ENCODE measurements at places on chromosomes 13 and 19.

DNA sequence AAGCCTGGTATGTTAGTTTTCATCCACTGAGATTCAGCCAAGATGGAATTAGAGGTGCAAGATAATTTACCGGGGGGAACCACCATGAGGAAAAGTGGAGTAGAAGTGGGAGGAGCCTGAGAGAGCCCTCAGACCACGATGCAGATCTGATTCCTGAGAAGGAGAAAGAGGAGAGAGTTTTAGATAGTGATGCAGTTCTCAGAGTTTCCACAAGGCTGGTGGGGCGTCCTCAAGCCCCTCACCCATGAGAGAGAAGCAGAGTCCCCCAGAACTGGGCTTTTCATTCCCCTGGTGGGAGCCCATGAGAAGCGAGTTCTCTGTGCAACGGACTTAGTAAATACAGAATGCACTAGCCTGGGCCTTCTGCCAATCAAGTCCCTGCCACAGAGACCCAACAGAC lies 18.1 kb downstream of the CEACAM5 start:
- DNase-seq: no peak

- no peak for DNase-seq
Measured at GRCh38 chr19:281156-281853, 9.9 kb downstream of the PLPP2 start.

DNA sequence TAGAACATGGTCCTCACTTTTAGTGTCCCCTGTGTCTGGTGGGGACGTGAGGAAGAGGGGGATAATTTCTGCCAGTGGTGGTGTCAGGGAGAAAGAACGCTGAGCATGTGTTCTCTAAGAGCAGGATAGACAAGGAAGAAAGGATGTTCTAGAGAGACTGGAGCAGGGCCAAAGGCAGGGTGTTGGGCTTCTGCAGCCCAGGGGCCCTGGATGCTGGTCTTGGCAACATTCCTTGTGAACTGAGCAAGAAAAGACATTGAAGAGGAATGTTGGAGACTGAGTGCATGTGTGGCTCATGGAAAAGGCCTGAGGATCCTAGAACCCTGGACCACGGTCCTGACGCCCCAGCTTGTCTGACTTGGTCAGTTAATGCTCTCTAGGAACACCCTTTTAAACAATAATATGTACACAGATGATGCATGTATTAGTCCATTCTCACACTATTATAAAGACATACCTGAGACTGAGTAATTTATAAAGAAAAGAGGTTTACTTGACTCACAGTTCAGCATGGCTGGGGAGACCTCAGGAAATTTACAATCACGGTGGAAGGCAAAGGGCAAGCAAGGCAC lies 33.6 kb upstream of the SLC10A2 start:
- DNase-seq: no peak

DNA sequence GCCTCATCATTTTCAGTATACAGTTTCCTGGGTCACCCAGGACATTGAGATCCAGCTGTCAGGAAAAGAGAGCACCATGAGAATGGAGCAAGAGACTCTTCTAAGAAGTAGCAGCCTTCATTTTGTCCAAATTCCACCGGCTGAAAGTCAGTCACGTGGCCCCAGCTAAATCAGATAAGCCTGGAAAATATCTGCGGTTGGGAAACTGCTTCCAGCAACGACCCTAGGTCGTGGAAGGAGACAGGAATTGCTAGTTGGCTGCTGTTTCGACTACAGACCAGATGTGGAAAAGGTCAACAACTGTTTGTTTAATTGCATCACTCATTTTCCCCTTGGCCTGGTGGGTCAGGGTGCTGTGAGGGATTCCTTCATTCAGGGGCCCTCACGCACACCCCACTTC lies 107.0 kb downstream of the ZNF536 start:
- no peak for DNase-seq

DNA sequence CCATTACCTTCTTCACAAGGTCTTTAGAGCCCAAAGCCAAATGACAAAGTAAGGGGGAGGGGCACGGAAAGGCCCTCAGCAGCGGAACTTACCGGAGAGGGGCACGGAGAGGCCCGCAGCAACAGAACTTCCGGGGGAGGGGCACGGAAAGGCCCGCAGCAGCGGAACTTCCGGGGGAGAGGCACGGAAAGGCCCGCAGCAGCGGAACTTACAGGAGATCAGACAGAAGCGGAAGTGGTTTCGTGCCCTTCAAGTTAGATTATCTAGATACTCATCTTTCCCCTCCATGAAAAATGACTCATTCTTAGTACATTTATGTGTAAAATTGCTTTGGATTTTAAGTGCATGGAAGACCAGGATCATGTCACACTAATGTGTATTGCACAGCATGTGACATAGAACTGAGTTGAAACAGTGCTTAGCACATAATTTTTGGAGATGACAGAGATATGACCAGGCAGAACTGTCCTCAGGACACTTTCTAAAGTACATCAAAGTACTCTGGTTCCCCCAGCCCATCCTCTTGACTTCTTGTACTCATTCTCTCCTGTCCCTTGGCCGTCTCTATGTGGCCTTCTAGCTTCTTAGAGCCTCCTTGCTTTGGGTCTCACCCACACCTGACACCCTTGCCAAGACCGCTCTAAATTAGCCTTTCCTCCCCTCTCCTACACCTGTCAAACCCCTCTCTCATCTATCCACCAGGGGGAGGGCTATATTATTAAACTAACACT lies 25.7 kb upstream of the TPTE2 start:
- DNase-seq: peak; percentile 92

DNA sequence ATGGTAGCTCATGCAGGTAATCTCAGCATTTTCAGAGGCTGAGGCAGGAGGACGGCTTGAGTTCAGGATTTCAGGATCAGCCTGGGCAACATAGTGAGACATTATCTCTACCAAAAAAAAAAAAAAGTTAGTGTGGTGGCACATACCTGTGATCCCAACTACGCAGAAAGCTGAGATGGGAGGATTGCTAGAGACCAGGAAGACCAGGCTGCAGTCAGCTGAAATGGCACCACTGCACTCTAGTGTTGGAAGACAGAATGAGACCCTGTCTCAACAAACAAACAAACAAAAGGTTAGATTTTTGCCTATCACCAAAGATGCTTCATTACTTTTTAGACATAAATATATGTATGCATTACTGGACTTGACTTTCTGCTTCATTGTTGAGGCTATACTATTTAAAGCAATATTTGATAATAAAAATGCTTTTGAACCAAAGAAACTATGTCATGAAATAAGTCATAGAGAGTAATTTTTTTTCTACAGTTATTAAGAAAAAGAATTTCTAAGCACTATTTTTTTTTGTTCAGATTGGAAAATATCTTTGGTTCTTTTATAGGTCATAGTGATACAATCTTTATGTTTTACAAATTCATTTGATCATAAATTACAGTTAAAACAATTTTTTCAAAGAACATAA lies 1180.1 kb upstream of the ATXN8OS start:
- peak; percentile 60 for DNase-seq

DNA sequence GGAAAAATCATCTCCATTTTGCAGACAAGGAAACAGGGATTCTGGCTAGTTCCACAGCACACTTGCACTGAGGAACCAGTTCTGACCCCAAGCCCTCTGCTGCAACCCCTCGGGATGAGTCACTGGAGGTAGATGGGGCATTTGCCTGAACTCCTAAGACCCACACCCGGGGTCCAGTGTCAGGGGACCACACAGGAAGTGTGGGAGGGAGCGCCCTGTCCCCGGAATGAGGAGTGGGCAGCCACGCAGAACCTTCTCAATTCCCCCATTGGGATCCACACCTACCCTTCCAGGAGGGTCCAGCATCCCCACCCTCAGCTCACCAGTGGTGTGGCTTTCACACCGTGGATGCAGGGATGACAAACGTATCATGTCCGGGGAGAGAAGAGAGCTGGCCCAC lies 62.7 kb downstream of the TSHZ3 start:
- no peak for DNase-seq

DNA sequence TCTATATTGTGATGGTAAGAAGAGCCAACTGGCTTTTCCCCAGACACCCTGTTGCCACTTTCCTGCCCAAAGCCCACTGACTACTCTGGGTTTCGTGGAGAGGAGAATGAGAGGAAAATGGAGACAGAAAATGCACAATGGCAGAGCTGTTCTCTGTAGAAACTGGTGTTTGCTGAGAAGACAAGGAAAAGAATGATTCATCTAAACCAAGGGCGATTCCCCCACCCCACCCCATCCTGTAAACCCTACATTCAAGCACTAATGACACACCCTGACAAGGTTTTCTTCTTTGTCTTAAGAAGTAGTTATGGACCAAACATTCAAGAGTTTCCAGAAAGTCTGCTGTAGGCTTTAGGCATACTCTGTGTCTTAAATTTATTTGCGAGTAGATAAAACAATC lies 68.8 kb downstream of the DOCK9 start:
- no peak for DNase-seq

DNA sequence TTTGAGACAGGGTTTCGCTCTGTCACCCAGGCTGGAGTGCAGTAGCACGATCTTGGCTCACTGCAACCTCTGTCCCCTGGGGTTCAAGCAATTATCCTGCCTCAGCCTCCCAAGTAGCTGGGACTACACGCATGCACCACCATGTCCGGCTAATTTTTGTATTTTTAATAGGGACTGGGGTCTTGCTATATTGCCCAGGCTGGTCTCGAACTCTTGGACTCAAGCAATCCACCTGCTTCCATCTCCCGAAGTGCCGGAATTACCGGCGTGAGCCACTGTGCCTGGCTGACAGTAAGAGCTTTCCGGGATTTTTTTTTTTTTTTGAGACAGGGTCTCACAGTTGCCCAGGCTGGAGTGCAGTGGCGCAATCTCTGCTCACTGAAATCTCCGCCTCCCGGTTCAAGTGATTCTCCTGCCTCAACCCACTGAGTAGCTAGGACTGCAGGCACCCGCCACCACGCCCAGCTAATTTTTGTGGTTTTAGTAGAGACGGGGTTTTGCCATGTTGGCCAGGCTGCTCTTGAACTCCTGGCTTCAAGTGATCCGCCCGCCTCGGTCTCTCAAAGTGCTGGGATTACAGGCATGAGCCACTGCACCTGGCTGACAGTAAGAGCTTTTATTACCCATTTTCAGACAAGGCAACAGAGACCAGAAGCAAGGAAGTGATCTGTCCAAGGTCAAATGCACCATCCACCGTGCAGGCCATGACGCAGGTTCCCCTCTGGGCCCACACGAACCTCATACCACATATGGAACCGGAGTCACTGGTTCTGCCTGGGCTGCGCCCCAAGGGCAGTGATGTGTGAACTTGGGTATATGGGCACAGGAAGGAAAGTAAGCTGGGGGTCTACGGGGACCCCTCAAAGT lies 21.0 kb downstream of the RFX1 start:
- DNase-seq: no peak

DNA sequence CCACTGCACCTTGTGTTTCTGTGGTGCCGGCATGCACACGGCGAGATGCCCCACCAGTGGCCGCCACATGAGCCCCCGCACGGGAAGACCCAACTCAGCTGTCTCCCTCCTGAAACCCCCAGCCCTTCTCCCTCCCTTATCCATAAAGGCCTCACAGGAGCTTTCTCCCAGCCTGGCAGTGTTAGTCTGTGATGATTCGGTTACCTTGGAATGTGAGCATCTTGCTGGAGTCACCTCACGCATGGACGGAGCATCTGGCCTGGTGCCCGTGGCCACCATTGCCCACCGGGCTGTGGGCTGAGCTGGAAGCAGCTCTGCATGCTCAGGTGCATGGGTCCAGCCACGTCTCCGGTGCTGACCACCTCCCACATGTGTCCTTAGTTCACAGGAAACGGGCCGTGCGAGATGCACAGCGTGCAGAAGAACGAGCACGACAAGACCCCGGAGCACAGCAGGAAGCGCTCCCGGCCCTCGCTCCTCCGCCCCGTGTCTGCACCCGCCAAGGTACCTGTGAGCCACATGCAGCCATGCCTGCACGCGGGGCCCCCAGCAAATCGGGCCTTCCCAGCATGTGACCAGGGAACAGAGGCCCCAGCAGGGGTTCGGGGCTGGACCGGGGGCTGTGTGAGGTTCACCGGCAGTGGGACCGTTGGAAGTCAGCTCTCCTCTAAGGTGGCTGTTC lies 22.0 kb downstream of the SIN3B start:
- no peak for DNase-seq

DNA sequence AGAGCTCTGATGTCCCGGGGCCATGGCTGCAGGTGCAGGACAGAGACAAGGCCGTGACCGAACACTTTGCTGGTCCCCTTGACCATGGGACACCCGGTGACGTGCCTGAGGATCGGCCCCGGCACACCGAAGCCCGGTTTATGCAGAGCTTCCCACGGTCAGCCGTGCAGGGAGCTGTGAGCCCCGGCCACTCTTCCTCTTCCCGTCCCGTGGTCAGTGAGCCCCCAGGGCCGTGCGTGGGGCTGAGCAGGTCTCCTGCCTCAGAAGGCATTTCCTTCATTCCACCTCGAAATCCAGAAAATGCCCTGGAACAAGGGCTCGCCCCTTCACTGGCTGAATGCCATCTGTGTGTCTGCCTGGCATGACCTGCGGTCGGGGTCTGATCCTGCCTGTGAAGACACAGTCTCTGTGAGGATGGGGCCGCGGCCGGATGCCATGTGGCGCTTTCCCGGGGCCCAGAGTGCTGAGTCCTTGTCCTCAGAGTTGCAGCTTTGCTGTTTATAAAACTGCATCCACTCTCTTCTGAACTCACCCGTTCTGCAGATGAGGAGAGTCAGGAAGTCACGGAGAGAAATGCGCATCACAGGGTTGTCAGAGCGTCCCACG lies 16.9 kb downstream of the MCF2L start:
- no peak for DNase-seq

- no peak for DNase-seq
Measured at GRCh38 chr13:101415358-101416174, 742 bp downstream of the NALCN start.

- no peak for DNase-seq
Measured at GRCh38 chr13:27495551-27495950, 45.2 kb upstream of the MTIF3 start.

DNA sequence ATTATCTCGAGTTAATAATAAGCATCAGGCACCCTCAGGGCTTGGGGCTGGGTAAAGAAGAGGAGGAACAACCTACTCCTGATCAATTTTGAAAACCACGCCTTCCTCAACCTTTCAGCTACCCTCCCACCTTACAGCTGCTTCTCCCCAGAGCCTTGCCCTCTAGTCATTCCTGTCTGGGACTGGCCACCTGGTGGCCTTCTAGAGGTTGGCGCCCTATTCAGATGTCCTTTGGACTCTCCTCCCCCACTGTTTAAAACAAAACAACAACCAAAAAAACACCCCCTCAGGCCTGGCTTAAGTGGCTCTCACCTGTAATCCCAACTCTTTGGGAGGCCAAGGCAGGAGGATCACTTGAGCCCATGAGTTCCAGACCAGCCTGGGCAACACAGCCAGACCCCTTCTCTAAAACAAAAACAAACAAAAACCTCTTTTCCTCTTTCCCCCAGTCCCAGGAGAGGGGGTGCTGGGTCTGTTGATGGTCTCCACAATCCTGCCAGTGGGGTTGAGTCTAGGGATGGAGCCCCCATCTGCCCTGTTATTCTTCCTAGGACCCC lies 62.3 kb downstream of the CCDC70 start:
- peak; percentile 23 for DNase-seq

DNA sequence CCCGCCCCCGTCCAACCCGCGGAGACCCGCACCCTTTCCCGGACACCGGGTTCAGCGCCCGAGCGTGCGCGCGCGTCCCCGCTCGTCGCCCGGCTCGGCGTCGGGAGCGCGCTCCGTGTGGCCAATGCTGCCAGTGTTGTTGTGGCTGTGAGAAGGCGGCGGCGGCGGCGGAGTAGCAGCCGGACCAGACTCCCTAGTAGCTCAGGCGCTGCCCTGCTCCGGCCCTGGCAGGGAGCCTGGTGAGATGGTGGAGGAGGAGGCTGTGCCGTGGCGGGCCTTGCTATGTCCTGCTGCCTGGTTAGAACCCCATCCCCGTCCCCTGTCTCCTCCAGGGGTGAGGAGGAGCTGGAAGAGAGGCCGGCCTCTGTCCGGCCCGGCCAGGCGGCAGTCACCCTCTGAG lies 553.2 kb downstream of the TUBA3C start:
- DNase-seq: no peak

Measured in KBM-7 (cell line).